WTC11 (cell line): ENCODE measurements at places on chromosomes 4 and X. TPM values are rescaled to one million over a fixed set of nuclear protein-coding genes. Genes with fewer than 3 reads are reported as not detected.

RAPGEF2 gene
- 32.3 to 40.6 TPM (median 33.4 TPM) in 3 replicates for total RNA-seq

SASH3 gene
- 0.22 to 0.57 TPM (median 0.25 TPM) in 3 replicates for total RNA-seq

PPP2R2C gene
- 9.0 to 11.5 TPM (median 9.4 TPM) in 3 replicates for total RNA-seq

CITED1 gene
- total RNA-seq, result 2.2 to 4.5 TPM (median 3.9 TPM) in 3 replicates

CLCN5 gene
- 10.7 to 14.2 TPM (median 13.3 TPM) in 3 replicates for total RNA-seq

SPP1 gene
- total RNA-seq, result 24.5 to 56.6 TPM (median 31.8 TPM) in 3 replicates

SHROOM2 gene
- 12.3 to 14.8 TPM (median 12.3 TPM) in 3 replicates for total RNA-seq

DNA sequence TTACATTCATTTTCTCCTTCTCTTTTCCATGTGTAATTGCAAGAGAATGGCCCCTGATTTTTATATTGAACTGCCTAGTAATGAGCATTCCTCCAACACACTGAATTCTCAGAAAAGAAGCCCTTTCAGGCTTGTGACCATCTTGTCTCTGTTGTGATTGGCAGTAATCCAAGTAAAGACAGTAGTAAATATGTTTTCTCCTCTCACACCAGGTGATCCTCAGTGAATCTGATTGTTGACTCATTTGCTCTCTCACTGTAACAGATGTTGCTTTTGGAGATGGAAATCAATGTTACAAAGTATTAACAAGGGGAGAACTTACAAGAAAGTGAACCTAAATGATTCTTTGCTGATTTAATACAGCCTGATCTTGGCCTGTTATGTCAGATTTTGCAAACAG, 271.0 kb downstream of the AFF2 start:
- no peak for DNase-seq

- DNase-seq, result no peak
Observed at GRCh38 chr4:175932116-175932515, 120.1 kb upstream of the GPM6A start.

DNA sequence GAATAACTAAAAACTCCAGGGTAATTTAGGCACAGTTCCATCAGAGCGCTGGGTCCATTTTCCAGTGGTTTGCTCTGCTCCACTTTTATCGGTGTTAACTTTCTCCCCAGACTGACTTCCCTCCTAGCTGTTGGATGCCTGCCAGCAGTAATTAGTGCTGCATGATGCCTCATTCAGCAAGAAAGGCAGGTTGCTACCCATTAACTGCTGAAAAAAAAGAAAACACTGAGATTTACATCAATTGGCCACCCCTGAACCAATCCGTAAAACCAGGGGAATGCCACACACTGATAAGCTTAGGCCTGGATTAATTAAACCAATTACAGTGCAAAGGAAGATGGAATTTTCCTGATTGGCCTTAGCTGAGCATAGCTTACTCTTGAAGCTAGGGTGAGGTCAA, 182.4 kb upstream of the CXXC4 start:
- no peak for DNase-seq

- peak; percentile 48 for DNase-seq
Observed at GRCh38 chrX:40154250-40154852, 56.6 kb upstream of the BCOR start.

DNA sequence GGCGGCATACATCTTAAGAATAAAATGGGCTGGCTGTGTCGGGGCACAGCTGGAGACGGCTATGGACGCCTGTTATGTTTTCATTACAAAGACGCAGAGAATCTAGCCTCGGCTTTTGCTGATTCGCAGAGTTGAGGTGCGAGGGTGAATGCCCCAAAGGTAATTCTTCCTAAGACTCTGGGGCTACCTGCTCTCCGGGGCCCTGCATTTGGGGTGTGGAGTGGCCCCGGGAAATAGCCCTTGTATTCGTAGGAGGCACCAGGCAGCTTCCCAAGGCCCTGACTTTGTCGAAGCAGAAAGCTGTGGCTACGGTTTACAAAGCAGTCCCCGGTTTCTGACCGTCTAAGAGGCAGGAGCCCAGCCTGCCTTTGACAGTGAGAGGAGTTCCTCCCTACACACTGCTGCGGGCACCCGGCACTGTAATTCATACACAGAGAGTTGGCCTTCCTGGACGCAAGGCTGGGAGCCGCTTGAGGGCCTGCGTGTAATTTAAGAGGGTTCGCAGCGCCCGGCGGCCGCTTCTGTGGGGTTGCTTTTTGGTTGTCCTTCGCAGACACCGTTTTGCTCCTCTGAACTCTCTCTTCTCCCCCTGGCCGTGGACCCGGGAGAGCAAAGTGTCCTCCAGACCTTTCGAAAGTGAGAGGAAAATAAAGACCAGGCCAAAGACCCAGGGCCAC, 1.9 kb downstream of the SHOX start:
- peak; percentile 40 for DNase-seq

- no peak for DNase-seq
Observed at GRCh38 chr4:53865054-53865453, 199.4 kb downstream of the CHIC2 start.

DNA sequence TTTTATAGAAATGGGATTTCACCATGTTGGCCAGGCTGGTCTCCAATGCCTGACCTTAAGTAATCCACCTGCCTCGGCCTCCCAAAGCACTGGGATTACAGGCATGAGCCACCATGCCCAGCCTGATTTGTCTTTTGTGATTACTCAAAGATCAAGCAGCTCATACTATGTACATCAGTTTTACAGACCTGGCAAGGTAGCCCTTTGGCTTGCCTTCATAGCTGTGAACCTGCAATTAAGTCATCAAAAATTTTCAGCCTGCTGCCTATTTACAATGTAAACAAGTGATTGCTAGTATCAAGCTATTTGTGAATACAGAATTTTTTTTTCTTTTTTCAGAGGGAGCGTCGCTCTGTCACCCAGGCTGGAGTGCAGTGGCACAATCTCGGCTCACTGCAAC, 46.2 kb downstream of the GSX2 start:
- DNase-seq, result no peak

- DNase-seq, result no peak
Observed at GRCh38 chr4:1831331-1831730, 24.6 kb downstream of the LETM1 start.

GRCh38 chr4:121096191-121096590, 23.9 kb upstream of the NDNF start:
- no peak for DNase-seq

DNA sequence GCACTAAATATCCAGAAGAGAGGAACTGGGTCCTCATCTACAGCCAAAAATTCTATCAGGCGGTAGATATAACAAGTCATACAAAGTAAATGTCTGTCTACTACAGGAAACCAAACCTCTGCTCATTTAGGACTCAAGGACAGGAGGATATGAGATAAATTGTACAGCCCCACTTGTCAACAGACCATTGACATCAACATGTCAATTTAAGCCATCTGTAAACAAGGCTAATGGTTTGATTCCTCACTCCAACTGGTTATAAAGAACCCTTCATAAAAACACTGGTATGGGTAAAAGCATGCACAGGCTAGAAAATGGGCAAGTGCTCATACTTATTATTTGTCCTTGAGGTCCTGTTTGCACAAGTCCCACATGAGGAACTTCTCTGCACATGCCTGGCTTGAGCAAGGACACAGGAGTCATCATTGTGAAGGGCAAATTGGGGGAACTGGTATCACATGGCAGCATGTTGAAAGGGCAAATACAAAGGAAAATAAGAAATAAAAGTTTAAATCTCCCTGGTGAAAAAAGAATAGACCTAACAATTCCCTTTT, 13.2 kb downstream of the RTL8B start:
- DNase-seq, result no peak

- no peak for DNase-seq
Observed at GRCh38 chr4:172657081-172657480, 511.5 kb upstream of the GALNT7 start.

DNA sequence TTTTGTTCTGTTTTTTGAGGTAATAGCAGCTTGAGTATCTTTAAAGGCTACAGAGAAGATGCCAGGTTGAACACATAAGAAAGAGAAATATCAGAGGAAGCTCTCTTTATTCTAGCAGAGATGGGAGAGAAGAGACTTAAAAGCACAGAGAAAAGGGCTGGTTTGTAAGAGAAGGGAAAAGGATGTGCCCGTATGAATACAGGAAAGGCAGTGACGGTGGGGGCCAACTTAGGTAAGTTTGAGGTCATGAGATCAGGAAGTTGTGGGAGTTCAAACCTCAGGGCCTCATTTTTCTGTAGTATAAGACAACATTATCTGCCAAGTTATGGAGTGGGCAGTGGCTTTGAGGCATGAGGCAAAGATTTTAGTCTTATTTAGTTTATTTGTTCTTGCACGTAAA, 121.3 kb upstream of the S100G start:
- no peak for DNase-seq

GRCh38 chrX:49310371-49310770, 6.9 kb downstream of the GAGE10 start:
- peak; percentile 35 for DNase-seq

- DNase-seq, result no peak
Observed at GRCh38 chr4:108181704-108182103, 13.0 kb upstream of the LEF1 start.

- DNase-seq, result no peak
Observed at GRCh38 chr4:182231496-182231895, 11.7 kb upstream of the TENM3 start.

GRCh38 chr4:75172551-75172950, 239.6 kb downstream of the PARM1 start:
- DNase-seq, result no peak
